ENCODE measurements at places on chromosomes 2 and 18.

GRCh38 chr2:27178469-27178868, 29.7 kb downstream of the TCF23 start:
- no peak for DNase-seq

DNA sequence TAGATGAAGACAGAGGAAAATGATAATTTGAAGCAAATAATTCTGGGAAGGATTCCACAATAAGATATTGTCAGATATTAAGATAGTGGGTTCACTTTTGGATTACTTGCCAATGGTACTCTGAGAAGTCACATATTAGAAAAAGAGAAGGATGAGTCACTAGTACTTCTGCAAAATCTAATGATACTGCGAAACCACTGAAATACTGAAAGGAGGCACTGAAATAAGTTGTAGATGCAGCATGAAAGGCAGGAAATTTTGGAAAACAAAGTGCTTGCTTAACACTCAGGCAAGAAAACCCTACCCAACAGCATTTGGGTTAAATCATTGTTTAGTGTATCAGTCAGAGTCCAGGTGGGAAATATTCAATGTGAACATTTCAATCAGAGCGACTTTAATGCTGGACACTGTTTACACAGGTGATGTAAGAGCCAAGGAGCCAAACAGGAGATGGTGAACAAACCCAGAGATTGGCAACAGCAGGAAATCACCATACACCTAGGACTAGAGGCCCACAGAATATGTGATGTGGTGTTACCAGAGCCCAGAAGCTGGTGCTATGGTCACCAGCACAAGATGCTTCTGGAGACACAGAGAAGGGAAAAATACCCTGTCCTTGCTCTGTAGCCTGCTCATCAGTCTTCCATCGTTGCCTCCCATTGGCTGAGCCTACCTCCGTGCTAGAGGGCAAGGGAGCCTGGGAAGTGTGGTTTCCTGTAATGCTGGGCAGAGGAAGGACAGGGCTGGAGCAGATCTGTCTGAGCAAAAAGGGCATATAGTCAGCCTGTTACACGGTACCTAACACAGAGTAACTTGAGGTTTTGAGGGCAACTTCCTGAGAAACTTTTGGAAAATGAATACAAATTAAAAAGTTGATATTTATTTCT, 204.7 kb upstream of the ITGA4 start:
- no peak for DNase-seq

DNA sequence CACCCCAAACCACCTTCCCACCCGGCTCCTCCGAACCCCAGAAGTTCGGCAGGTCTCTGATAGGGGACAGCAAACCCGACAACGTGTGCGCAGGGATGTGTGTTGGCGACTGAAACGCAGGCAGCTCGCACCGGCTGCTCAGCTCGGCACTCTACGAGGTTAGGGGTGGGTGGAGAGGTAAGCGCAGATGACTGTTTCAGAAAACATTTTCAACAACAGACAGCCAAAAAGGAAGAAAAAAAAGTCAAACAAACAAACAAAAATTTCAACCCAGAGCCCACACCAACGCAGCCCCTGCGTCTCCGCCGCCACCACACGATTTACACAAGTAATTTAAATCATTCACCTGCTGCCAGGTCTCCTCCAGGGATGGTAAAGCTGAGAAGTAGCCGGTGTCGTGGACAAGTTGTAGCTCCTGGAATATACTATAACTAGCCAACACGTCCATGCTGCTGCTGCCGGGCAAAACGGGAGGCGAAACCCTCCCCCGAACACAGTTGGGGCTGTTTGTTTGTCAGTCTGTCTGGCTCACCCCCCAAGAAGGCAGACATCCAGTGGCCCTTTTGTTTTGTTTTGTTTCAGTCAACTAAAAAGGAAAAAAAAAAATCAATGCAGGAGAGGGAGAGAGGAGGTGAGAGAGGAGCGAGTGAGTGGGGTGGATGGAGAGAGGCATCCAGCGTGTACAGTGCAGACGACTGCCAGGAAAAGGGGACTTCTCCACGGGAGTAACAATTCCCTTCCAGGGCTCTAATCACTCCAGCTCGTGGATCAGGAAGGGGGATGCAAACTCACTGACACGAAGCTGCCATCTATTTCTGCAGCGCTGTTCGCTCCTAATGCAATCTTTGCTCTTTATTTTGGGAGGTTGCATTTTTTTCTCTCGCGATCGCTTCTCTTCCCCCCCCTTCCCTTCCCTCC, at the start of gene KLF7:
KLF7 (minus strand) TSS at position 828 of the 918 bp plus-strand sequence; CDS start at position 448, 380 bp downstream.
- DNase-seq = peak; percentile 74

GRCh38 chr2:134301928-134302260, 48.0 kb downstream of the MGAT5 start:
- no peak for DNase-seq

DNA sequence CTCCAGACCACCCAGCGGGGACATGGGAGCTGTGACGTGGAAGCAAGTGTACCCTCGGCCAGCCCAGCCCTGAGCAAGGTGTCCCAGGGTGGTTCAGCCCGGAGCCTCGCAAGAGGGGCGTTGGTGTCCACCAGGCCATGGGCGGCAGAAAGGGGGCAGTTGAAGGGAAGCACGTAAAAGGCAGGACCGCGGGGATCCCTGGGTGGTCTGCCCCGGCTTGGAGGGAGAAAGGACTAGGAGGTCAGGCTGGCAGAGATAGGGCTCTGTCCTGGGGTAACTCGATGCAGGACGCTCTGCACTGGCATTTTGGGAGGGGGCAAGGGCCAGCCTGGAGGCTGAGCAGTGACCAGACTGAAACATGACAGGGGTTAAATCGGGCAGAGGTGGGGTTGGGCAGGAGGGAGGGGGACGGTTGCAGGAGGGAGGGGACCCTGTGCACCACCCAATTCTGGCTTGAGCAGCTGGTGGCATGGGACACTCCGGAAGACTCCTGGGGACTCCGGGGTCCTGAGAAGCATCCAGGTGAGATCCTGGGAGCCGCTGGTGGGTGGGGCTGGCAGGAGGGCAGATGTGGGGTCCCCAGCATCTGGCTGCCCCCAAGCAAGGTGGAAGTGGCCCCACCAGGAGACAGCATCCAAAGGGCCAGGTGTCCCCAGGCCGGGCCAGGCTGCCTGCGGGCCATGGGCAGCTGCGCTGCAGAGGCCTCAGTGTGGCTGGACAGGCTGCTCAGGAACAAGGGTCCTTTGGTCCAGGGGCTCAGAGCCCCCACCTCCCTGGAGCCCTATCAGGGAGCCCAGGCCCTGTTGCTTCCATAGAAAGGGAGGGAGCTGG, 46.8 kb upstream of the GPC1 start:
- no peak for DNase-seq

GRCh38 chr2:204885747-204886146, 340.5 kb downstream of the PARD3B start:
- no peak for DNase-seq

- no peak for DNase-seq
These were observed 257.6 kb downstream of the GRB14 start for GRCh38 chr2:164363646-164364045.

Data from NCI-H526 treated with DMSO at 0.1 percent for 48 hours (cell line).